Caco-2 (cell line): ENCODE measurements at places on chromosomes 3 and 15. TPM values are rescaled to one million over a fixed set of nuclear protein-coding genes. Genes with fewer than 3 reads are reported as not detected.
A peak's percentile ranks its signal among the peaks of the same experiment; 100 is the strongest.

ZNF619 gene
- total RNA-seq = 4.9 and 6.8 TPM in 2 replicates

- H3K27me3 ChIP-seq = no peaks in the 10 kb centered on the region
- peak; percentile 50 for DNase-seq
- H3K36me3 ChIP-seq = no peaks in the 10 kb centered on the region
- H3K4me3 ChIP-seq = no peak overlapping the region
- H3K27ac ChIP-seq = peak overlapping the region; percentile 94
- H3K4me1 ChIP-seq = peaks cover 39% of the 10 kb centered on the region
These were observed 44.1 kb downstream of the LIPC start for GRCh38 chr15:58475573-58476524.

PTH1R gene
- 5.1 and 6.8 TPM in 2 replicates for total RNA-seq

DNA sequence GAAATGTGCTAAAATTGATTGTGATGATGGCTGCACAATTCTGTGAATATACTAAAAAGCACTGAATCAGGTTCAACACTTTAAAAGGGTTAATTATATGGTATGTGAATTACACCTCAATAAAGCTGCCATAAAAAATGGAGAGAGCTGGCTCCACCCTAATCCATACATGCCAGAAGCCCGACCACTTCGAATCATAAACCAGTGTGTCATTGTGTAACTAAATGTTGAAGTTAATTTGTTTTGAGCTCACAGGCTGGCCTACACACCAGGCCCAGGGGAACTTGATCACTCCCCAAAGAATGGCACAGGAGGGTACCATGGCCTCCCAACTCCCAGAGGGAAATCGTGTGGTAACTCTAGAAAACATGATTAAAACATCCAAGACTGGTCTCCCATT is 14.0 kb downstream of the PLCD1 start:
- no peaks in the 10 kb centered on the region for H3K27me3 ChIP-seq
- no peak for DNase-seq
- H3K4me1 ChIP-seq = peaks cover 7% of the 10 kb centered on the region; the same call in 1 of the 2 replicates
- H3K27ac ChIP-seq = no peak overlapping the region
- H3K36me3 ChIP-seq = peaks cover 5% of the 10 kb centered on the region

- H3K36me3 ChIP-seq = no peaks in the 10 kb centered on the region; the same call in 1 of the 2 replicates
- no peaks in the 10 kb centered on the region for H3K27me3 ChIP-seq
- no peak overlapping the region for H3K27ac ChIP-seq
These were observed 15.5 kb downstream of the ATG3 start for GRCh38 chr3:112546216-112546759.

GRCh38 chr3:89098964-89099585 is 8.3 kb upstream of the EPHA3 start:
- DNase-seq = peak; percentile 38
- H3K4me3 ChIP-seq = no peak overlapping the region
- no peaks in the 10 kb centered on the region for H3K4me1 ChIP-seq
- H3K27me3 ChIP-seq = no peaks in the 10 kb centered on the region

- H3K27me3 ChIP-seq = no peaks in the 10 kb centered on the region
- H3K36me3 ChIP-seq = no peaks in the 10 kb centered on the region; the same call in 1 of the 2 replicates
- H3K4me3 ChIP-seq = peak overlapping the region; percentile 87
- H3K4me1 ChIP-seq = peaks cover 15% of the 10 kb centered on the region
- DNase-seq = no peak
These were observed 660 bp downstream of the ZNF106 start for GRCh38 chr15:42490291-42490670.

- H3K4me3 ChIP-seq = no peak overlapping the region
- no peak overlapping the region for H3K27ac ChIP-seq
- DNase-seq = no peak
- H3K27me3 ChIP-seq = no peaks in the 10 kb centered on the region
- H3K36me3 ChIP-seq = no peaks in the 10 kb centered on the region
These were observed 69.4 kb upstream of the LIPC start for GRCh38 chr15:58362262-58362922.

DNA sequence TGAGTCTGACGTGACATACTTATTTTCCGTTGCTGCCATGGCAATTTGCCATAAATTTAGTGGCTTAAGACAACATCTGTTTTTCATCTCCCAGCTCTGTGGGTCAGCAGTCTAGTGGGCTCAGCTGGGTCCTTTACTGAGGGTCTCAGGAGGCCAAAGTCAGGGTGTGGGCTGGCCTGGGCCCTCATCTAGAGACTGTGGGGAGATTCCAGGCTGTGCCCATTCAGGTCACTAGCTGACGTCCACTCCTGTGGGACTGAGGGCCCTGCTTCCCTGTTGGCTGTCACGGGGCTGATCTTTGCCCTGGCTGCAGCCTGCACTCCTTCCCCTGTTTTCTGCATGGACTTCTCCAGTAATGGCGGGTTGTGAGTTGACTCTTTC is 19.1 kb downstream of the FGD5 start:
- no peaks in the 10 kb centered on the region; the same call in 1 of the 2 replicates for H3K27me3 ChIP-seq
- H3K4me1 ChIP-seq = no peaks in the 10 kb centered on the region
- H3K27ac ChIP-seq = no peak overlapping the region
- H3K36me3 ChIP-seq = no peaks in the 10 kb centered on the region
- DNase-seq = no peak

SCAANT1 gene
- total RNA-seq = not detected in 2 replicates

DNA sequence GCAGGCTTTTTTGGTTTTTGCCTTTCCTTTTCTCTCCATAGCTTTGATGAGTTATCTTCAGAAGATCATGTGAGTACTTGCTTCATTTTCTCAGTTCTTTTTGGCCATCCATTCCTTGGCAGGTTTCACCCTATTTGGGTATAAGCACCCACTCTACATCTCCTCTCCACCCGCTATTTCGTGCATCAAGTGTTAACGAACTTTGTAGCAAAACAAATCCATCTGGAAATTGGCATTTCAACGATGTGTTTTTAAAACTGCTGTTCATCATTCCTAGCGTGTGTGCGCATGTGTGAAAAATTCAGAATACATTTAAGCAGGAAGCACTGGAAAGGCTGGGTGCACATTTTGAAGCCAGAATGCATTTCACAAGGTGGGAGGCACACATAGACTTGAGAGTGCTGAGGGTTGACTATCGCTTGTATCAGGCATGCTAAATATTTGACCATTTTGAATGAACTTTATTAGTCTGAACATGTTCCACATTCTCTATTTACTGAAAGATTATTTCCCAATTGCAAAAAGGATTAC is 89.7 kb upstream of the FHIT start:
- H3K36me3 ChIP-seq = no peaks in the 10 kb centered on the region
- no peak overlapping the region for H3K4me3 ChIP-seq
- no peaks in the 10 kb centered on the region for H3K27me3 ChIP-seq
- no peak for DNase-seq
- H3K4me1 ChIP-seq = no peaks in the 10 kb centered on the region

CLN6 gene
- 69.5 and 76.7 TPM in 2 replicates for total RNA-seq

DNA sequence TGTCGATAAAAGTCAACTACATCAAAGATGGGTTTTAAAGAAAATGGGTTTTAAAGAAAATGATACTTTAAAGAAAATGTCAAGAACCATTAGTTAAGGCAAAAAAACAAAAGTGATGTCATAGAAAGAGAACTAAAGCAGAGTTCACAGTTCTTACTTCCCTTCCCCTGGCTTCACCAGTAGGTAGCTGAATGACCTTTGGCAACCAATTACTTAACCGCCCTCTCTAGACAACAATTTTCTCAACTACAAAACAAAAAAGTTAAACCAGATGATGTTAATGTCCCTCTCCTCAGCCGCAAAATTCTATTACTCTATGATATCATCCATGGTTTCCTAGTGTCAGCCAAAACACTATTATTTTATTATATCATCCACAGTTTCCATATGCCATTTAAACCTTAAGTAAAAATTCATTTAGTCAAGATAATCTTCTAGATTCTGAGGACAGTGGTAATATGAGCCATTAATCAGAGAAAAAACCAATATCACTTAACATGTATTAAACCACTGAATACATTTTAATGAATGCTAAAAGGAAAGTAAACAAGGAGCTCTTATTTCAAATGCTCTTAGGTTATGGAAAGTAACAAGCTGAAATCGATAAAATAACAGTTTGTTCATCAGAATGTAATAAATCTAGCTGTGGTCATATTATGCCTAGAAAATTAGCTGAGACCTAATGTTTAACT is 13.1 kb downstream of the RYK start:
- no peaks in the 10 kb centered on the region for H3K27me3 ChIP-seq
- H3K36me3 ChIP-seq = no peaks in the 10 kb centered on the region
- no peak overlapping the region for H3K27ac ChIP-seq

- H3K27me3 ChIP-seq = no peaks in the 10 kb centered on the region
- no peaks in the 10 kb centered on the region for H3K4me1 ChIP-seq
- H3K36me3 ChIP-seq = no peaks in the 10 kb centered on the region
- no peak overlapping the region for H3K27ac ChIP-seq
These were observed 14.1 kb downstream of the ANKRD34C start for GRCh38 chr15:79296583-79296982.

CD86 gene
- not detected in 2 replicates for total RNA-seq

GLDN gene
- 0.82 and 1.1 TPM in 2 replicates for total RNA-seq

GRCh38 chr15:29924750-29925149 is 102.5 kb upstream of the TJP1 start:
- no peaks in the 10 kb centered on the region for H3K36me3 ChIP-seq
- H3K4me3 ChIP-seq = no peak overlapping the region
- DNase-seq = peak; percentile 91
- H3K27me3 ChIP-seq = no peaks in the 10 kb centered on the region
- peaks cover 64% of the 10 kb centered on the region for H3K4me1 ChIP-seq

SAMMSON gene
- total RNA-seq = not detected in 2 replicates

RBM5 gene
- total RNA-seq = 145 and 166 TPM in 2 replicates

DNA sequence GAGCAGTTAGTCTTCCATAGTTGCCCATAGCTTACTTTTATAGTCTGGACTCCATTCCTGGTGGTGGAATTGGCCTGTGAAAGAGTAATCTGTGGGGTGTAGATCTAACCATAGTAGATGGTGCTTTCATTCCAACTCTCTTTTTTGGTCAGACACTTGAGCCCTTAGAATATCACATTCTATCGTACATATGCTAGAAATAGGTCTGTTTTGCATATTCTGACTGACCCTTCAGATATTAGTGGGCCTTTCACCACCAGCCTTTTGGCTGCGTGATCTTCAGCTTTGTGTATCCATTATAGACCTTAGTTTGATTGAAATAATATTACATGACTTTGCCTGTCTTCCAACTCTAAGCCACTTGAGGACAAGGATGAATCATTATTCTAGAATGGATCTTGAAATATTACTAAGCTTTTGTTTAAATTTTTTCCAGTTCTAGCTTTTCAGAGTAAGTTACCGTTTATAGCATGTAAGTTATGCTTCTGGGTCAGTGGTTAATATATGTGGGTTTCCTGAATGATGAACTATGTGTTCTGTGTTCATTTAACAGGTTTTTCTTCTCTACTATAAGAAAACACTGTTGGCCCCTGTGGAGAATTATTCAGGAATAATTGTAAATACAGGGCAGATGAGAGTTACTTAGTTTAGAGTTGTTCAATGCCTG is 8.7 kb downstream of the RAB7A start:
- no peaks in the 10 kb centered on the region for H3K36me3 ChIP-seq
- no peak overlapping the region for H3K27ac ChIP-seq
- no peak overlapping the region for H3K4me3 ChIP-seq
- DNase-seq = no peak

DNA sequence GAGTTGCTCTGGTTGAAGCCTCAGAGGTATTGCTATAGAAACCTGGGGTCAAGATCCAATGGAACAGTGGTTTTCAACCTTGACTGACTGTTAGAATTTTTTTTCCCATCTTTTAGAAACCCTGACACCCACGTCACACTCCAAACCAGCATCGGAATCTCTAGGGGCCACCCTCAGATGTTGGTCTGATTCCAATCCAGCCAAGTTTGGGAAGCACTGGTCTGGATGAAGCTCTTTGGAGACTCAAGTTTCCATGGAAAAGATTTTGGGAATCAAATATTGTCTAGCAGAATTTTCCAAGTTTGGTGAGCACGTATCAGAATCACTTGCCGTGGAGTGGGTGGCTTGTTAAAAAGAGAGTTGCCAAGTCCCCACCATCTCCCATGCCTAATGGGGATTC is 103.8 kb downstream of the THSD4 start:
- no peaks in the 10 kb centered on the region for H3K4me1 ChIP-seq
- H3K4me3 ChIP-seq = no peak overlapping the region
- H3K27ac ChIP-seq = no peak overlapping the region
- H3K27me3 ChIP-seq = no peaks in the 10 kb centered on the region
- DNase-seq = no peak

INO80 gene
- 24.4 and 25.3 TPM in 2 replicates for total RNA-seq

DNA sequence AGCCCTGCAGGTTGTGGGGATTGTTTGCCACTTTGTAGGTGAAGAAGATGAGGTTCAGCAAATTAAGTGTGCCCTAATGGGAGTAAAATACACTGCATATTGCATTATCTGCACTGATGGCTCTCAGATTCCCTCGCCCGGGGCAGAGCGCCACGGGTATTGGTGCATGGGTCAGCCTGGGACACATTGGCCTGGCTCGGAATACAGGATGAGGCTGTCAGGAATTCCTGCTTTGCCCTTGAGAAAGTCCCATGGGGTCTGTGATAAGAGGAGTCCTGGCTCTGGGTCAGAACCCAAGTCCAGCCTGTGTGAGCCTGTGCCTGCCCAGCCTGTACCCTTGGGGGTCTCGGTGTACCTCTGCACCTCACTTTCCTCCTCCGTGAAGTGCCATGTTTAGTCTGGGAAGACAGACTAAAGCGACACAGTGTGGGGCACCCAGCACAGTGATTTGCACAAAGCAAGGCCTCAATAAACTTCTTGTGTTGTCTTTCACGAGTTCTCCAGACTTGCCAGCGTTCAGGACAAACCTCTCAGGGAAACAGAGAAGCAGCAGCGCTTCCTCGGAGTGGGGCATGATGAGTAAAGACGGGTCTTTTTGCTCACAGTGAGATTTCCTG is 107.6 kb downstream of the LRRK1 start:
- H3K27ac ChIP-seq = no peak overlapping the region
- H3K27me3 ChIP-seq = no peaks in the 10 kb centered on the region
- no peak overlapping the region for H3K4me3 ChIP-seq
- no peaks in the 10 kb centered on the region for H3K36me3 ChIP-seq
- no peaks in the 10 kb centered on the region for H3K4me1 ChIP-seq

GRCh38 chr15:98745650-98746374 is 97.5 kb downstream of the IGF1R start:
- no peak overlapping the region for H3K4me3 ChIP-seq
- no peak overlapping the region for H3K27ac ChIP-seq
- H3K36me3 ChIP-seq = no peaks in the 10 kb centered on the region

- no peaks in the 10 kb centered on the region for H3K27me3 ChIP-seq
- no peak overlapping the region for H3K27ac ChIP-seq
- H3K36me3 ChIP-seq = no peaks in the 10 kb centered on the region
- no peaks in the 10 kb centered on the region for H3K4me1 ChIP-seq
These were observed 1.5 kb upstream of the ITIH3 start for GRCh38 chr3:52792961-52793695.

DNA sequence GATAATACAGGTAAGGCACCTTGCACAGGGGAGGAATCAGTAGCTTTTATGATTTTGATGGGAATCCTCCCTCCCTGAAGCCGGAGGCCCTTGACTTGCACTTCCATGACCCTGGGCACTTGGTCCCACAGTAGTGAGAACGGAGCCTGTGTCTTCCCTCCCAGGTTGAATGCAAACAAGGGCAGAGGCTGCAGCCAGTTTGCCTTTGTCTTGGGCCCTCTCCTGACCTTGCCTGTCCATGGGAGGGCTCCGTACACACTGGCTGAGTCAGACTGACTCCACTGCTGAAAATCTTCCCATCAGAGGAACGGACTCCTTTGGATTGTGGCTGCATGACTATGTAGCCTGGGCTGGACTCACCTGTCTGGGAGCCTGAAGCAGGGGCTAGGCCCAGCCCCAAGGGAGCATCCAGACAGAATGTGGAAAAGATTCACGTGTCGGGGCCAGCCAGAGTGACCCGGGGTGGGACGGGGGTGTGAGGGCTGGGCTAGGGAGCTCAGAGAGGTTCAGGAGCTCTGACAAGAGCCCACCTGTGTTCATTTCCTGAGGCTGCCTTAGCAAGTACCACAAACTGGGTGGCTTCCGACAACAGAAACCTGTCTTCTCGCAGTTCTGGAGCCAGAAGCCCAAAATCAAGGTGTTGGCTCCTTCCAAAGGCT is 9.5 kb downstream of the TBC1D21 start:
- DNase-seq = no peak
- no peaks in the 10 kb centered on the region for H3K36me3 ChIP-seq
- no peak overlapping the region for H3K27ac ChIP-seq
- no peaks in the 10 kb centered on the region for H3K27me3 ChIP-seq
- no peak overlapping the region for H3K4me3 ChIP-seq
- no peaks in the 10 kb centered on the region for H3K4me1 ChIP-seq

GOLGA6L10 gene
- 3.4 and 3.8 TPM in 2 replicates for total RNA-seq
